ENCODE measurements at places on chromosomes 2 and 18.

GRCh38 chr18:48328473-48329210, 80.5 kb downstream of the ZBTB7C start:
- DNase-seq: no peak

DNA sequence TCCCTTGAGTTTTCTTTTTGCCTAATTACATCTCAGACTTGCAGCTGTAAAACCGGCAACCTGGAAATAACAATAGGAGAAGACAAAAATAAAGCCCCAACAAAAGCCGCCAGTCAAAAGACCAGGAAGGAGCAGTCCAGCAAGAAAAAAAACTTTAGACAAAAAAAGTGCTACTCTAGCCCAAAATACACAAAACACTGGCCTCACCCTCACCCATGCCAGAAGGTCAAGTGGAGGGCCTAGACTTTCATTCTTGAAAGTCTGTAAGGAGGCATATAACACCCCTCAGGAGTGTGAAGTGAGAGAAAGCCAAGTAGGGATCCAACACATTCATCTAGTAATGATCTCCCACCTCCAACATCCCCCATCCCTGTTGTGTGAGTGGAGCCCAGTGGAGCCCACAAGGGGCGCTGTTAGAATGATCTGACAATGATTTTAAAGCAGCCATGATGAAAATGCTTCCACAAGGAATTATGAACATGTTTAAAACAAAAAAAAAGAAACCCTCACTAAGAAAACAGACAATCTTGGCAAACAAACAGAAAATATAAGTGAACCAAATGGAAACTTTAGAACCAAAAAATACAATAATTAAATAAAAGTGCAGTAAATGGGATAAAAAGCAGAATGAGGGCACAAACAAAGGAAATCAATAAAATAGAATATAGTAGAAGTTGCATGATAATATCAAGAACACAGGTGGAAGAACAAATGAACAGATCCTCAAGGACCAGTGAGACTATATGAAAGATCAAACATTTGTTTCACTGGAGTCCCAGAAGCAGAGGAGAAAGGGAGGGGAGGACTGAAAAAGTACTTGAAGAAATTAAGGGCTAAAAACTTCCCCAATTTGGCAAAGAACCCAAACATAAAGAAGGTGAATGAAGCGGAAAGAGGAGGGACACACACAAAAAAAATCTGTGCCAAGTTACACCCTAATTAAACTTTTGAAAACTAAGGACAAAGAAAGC, 23.9 kb downstream of the SESTD1 start:
- DNase-seq: no peak

GRCh38 chr2:72989770-72990556, 72.6 kb downstream of the EMX1 start:
- DNase-seq: no peak

DNA sequence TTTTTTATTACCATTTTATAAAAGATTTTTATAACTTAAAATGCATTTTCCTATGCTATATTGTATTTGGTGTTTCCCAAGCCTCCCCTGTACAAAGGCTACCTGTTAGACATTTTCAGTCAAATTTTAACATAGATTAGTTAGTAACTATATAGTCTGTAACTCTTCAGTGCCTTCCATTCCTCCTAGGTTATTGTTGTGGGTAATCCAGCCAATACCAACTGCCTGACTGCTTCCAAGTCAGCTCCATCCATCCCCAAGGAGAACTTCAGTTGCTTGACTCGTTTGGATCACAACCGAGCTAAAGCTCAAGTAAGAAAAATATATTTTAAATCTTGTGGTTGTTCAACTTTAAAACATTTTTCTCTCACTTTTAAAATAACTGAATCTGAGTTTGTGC, 10.2 kb downstream of the MDH1 start:
- no peak for DNase-seq

DNA sequence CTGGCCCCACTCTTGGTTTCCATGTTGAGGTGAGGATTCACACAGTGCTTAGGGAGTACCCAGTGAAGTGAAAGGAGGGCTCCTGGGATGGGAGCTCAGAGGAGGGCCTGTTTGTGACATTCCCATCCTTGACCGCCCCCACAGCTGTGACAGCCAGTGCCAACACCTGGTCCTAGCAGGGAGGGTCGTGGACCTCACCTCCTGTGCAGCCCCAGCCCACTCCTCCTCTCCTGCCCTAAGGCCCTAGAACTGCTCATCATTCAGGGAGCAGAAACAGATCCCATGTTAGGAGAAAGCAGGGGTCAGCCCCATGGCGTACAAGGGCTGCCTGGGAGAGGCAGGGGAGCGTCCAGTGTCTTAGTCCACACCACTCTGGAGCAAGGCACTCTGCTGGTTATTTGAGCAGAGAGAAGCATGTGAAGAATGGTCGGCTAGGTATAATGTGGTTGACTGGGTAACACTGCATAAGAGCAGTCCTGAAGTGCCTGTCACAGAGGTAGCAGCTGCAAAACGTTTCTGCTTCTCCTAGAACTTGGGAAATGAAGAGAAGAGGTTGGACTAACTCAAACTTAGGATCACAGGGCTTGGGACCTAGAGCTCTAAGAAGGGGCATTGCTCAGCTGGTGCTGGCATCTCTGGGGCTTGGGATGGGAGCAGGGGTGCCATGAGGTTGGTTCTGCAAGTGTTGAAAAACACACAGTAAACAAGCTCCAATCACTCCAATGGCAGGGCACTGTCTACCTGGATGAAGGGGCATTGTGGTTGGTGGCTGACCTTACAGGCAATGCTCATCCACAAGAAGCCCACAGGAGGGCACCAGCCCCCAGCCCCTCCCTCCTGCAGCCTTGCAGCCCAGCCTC, 55.6 kb downstream of the FAM168B start:
- DNase-seq: no peak

DNA sequence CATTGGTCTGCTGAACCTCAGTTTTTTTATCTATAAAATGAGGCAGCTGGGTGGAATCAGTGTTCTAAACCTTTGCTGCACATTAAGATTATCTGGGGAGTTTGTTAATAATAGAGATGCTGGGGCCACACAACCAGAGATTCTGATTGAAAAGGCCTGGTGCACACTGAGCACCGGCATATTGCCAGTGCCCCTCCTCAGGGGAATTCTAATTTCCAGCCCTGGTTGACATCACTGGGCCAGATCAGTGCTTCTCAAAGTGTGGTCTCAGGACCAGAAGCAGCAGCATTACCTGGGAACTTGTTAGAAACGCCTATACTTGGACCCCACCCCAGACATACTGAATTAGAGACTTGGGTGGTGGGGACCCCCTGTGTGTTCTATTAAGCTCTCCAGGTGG, 112.5 kb downstream of the SETBP1 start:
- no peak for DNase-seq

DNA sequence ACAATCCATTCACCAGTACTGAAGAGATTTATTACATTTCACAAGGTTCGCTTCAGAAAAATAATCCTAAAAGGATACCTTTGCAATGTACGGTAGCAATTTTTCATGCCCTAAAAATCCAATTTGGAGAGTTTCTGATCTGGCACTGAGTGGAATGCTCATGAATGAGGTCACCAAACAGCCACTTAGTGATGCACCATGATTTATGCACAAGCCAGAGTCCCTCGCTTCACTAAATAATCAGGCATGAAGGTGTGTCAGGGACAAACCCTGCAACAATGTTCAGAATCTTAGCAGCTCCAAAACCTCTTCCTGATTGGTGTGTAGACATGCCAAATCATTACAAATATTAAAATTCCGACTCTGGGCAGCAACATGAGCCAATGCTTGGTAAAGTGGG, 221.1 kb downstream of the CNTNAP5 start:
- no peak for DNase-seq

GRCh38 chr2:234842753-234843152, 109.1 kb upstream of the SH3BP4 start:
- DNase-seq: no peak

- no peak for DNase-seq
These were observed 169.5 kb upstream of the AGAP1 start for GRCh38 chr2:235324324-235324723.

DNA sequence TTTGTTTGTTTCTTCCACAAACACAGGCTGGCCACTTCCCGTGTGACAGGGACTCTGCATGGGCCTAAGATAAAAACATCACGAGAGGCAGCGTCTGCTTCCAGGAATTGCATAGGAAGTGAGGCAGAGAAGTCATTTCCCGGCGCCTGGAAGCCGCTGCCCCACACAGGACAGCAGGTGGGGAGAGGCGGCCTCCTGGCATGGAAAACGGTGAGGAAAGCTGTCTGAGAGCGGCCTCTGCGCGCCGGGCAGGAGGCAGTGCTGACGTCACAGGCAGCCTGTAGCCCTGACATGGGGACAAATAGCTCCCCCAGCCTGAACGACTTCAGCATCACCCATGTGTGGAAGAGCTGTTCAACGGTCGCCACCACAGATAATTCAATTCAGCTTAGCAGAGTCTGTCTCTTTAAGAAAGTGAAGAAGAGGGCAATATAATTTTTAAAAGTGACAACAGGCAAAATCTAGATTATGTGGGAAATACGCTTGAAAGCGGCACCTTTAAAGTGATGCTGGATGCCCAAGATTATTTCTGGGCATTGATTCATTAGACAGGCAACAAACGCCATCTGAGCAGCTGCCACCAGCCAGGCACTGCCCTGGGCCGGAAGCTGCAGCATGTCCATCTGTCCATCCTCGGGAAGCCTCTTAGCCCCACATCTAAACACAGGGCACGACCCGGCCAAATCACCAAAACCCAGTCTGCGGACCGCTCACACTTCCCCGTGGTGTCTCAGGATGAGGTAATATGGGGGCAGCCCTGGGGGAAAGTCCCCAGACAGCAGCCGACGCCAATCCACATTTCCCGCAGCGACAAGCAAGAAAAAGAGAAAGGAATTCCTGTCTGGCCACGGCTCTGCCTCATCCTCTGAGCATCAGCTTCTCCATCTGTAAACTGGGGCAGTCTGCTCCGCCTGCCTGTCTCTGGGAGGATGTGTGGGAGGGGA, 138.9 kb downstream of the PXDN start:
- DNase-seq: no peak

- DNase-seq: no peak
These were observed 5.4 kb upstream of the CNDP1 start for GRCh38 chr18:74528913-74529312.

- no peak for DNase-seq
These were observed 135.1 kb downstream of the CELF4 start for GRCh38 chr18:37430357-37431076.

DNA sequence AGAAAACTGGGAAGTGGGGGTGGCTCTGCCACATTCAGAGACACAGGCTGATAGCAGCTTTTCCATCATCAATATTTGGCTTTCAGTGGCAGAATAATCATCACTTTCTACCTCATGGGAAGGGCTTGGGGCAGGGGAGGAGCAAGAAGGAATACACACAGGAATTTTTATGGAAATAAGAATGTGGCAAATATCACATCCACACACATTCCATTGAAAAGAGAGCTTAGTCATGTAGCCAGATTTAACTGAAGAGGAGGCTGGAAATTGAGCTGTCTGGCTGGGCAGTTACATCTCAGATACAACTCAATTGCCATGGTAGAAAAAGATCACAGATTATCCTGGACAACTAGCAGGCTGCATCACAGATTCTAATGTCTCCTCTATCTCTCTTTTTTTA, 1474.0 kb upstream of the ACVR2A start:
- DNase-seq: no peak

- DNase-seq: no peak
These were observed 69.5 kb downstream of the IL1R2 start for GRCh38 chr2:102061286-102061699.

DNA sequence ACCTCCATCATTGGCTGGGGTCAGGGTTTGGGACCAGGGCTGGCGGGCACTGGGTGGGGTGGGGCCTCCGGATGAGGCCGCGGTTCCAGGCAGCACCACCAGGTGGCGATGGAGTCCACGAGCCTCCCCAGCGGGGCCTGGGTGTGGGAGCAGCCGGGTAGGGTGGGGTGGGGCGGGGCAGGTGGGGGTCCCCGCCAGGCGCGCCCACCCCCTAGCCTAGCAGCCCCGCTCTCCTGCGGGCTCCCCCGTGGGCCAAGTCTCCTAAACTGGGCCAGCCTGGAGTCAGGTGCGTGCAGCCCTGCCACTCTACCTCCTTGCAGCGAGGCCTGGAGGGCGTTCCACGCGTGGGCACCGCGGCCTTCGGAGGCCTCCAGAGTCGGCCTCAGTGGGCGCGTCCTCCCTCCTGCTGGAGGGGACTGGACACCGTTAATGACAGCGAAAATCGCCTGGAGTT, 187.5 kb downstream of the TWIST2 start:
- DNase-seq: peak; percentile 26

- no peak for DNase-seq
These were observed 709.1 kb upstream of the CHAC2 start for GRCh38 chr2:53058526-53058925.

GRCh38 chr2:95267458-95268210, 6.6 kb upstream of the PROM2 start:
- DNase-seq: no peak

GRCh38 chr2:176175709-176176607, 12.5 kb upstream of the HOXD1 start:
- no peak for DNase-seq

- DNase-seq: peak; percentile 56
These were observed 3.5 kb upstream of the RAB27B start for GRCh38 chr18:54824761-54825160.

DNA sequence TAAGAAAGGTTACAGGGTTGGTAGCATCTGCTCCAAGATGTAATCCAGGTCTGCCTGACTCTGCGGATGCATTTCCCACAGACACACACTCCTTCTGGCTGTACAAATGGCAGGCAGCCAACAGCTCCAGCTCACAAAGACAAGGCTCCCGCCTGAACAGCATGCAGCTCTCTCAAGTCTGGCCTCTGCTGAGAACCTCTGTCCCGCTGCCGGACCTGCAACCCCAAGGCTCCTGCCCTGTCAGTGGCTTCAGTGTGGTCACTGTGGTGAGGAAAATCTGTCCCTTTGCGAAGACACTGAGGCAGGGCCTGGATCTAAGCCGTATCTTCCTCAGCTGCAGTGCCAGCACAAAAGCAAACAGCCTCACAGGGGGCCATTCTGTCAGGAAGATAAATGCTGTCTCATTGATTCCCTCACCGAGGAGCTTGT, 469.3 kb upstream of the MEX3C start:
- DNase-seq: no peak

- DNase-seq: no peak
These were observed 1.1 kb downstream of the ZNF513 start for GRCh38 chr2:27379383-27379835.

DNA sequence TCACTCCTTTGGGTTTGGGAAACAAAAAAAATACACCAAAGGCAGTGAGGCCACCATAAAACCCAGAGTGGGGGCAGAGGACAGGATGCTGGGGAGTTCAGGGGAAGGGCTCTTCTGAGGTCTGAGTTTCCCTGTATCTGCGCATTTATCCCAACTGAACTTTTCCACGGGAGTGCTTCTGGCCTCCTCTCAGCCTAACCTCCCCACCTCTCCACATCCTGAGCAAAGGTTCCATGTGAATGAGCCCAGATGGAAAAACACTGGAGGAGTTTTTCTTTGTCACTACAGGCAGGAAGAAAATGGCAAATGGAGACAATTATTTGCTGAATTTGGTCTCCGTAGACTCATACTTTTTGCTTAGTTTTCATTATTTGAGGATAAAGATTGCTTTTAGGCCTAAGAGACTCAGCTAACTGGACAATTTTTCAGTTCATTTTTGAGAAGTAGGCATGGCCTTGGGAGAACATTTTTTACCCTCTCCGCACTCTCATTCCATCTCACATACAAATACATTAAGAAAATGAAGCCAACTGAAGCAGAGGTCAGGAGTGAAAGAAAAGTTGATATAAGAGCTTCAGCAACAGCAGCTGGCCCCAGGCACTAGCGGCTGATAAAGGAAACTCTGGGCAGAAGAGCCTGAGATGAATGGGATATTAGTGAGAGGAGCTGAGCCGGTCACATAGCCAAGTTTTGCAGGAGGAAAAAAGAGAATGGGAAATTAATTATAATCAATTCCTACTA, 82.6 kb upstream of the CYP1B1 start:
- DNase-seq: no peak

Measured in bone marrow (tissue), 2 donors.